Foreskin keratinocyte (primary cell): ENCODE measurements at places on chromosomes 2 and 18.

DNA sequence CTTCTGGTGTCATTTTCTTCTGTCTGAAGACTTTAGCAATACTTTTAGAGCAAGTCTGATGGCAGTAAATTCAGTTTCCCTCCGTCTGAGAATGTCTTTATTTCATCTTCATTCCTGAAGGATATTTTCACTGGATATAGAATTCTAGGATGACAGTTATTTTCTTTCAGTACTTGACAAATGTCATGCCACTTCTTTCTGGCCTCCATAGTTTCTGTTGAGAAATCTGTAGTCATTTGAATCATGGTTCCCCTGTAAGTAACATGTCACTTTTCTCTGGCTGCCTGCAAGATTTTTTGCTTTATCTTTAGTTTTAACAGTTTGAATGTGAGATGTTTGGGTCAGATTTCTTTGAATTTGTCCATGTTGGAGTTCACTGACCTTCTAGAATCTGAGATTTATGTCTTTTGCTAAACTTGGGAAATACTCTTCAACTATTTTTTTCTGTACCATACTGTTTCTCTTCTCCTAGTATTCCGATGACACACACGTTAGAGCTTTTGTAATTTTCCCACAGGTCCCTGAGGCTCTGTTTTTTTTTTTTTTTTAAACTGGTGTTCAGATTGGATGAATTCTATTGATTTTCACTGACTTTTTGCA is 30.2 kb downstream of the RMND5A start:
- DNase-seq = no peak

GRCh38 chr2:127047716-127048617 is 59.0 kb downstream of the BIN1 start:
- DNase-seq = no peak

- no peak for DNase-seq
These were observed 8.6 kb upstream of the KCNE4 start for GRCh38 chr2:223043164-223043941.

DNA sequence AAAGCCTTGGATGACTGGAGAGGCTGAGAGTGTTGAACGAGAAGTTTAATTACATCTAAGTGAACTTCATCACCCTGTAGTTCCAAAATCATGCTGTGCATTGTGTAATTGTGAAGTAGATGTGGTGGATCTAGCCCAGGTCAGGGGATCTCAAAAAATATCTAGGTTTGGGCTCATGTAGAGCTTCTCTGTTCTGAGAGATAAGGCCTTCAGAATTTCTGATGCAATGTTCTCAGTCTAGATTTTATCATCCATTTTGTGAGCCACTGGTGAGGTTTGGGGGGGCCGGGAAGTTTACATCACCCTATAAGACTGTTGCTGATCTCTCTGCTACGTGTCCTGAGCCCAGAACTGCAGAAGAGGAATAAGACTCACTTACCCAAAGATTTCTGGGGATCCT is 719.4 kb downstream of the SOCS6 start:
- no peak for DNase-seq

GRCh38 chr18:48160622-48161021 is 230.2 kb upstream of the SMAD2 start:
- DNase-seq = no peak

- DNase-seq = no peak
These were observed 101.8 kb downstream of the AKAIN1 start for GRCh38 chr18:5095239-5095638.

- DNase-seq = no peak
These were observed 145.1 kb downstream of the CDC42EP3 start for GRCh38 chr2:37526323-37526722.

DNA sequence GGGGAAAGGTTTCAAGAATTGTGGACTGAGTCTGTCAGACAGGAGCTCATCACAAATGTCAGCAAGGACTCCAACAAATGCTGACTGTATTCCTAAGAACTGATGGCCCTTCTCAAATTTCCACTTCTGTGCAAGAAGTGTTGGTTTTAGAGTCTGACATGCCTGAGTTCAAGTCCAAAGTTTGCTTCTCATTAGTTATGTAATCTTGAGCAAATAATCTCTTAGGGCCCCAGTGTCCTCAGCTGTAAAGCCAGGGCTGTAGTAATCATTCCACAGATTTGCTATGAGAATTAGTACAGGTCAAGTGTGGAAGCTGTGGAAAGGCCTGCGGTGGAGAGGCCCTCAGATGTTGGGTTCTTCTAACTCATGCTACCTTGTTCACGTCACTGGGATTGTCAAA is 23.9 kb downstream of the MEP1B start:
- no peak for DNase-seq
